ENCODE measurements at places on chromosomes 12 and 14.

- DNase-seq = no peak
Measured at GRCh38 chr14:50599700-50600444, 39.9 kb downstream of the ATL1 start.

DNA sequence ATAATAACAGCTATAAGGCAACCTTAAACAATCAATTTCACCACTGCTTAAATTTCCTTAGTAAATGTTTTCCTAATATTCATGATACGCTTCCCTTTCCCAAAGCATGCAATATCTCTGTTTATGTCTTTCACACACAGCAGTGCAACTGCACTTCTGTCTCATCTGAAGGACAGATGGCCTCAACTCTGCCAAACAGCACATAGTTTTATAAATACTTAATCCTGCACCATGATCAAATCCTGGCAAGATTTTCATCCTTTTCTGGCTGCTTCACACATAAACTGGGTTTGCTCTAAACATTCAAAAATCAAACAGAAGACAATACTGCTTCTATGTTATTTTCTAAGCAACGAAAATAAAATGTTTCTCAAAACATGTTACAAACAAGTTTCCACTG is 266.3 kb downstream of the ITPR2 start:
- no peak for DNase-seq

- DNase-seq = no peak
Measured at GRCh38 chr14:74621556-74621955, 9.5 kb upstream of the LTBP2 start.

GRCh38 chr14:69087061-69087461 is 65.9 kb downstream of the DCAF5 start:
- DNase-seq = no peak

DNA sequence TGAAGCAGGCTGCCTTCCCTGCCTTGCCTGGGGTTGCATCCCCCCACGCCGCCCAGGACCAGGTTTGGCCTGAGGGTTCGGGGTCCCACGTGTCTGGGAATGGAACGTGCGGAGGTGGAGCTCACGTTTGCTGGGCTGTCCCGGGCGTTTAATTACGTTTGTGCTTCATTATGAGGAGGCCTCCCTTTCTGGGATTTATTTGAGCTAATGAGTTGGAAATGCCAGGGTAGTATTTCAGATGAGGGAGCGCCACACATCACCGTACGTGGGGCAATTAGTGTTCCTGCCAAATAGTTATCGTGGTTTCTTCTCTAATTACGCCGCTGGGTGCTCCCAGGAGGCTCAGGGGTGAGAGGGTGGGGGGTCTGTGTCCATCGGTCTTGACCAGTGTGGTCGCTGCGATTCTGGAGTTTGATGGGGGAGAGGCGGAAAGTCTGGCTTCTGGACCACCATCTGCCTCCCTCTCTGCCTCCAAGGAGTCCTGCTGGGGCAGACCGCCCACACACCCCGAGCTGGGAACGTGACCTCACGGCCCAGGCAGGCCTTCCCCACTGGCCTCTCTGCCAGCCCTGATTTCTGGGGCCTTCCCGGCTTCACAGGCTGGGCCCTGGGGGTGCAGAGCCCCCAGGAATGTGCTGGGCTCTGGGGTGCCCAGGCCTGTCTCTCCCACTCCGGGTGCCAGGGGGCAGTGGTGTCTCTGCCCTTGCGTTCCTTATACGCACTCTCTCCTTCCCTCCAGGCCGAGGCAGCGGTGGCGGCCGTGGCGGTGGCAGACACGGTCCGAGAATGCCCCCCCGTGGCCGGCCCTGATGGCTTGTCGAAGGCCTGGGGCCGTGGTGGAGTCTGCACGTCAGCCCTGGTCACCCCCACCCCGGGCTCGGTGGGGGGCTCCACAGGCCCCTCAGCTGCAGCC is 18.9 kb downstream of the KIF26A start:
- no peak for DNase-seq

DNA sequence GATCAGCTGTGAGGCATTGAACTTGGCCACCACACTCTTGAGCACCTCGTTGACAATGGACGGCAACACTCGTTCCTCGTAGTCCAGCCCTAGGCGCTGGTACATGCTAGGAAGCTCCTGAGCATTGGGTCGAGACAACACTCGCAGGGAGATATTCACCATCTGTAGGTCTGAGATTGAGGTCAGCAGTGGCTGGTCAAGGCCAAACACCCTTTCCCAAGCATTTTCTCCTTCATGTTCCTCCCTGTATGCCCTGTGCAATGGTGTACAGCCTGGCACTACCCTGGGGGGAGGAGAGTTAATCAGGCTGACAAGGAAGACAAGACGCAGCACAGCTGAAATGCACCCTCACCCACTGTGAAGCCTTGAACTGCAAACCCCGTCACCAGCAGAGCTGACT is 2.0 kb downstream of the PHB2 start:
- no peak for DNase-seq

GRCh38 chr14:100528962-100529560 is 58.2 kb downstream of the BEGAIN start:
- DNase-seq = no peak

- DNase-seq = no peak
Measured at GRCh38 chr14:77139540-77140358, 1.8 kb downstream of the ZDHHC22 start.

DNA sequence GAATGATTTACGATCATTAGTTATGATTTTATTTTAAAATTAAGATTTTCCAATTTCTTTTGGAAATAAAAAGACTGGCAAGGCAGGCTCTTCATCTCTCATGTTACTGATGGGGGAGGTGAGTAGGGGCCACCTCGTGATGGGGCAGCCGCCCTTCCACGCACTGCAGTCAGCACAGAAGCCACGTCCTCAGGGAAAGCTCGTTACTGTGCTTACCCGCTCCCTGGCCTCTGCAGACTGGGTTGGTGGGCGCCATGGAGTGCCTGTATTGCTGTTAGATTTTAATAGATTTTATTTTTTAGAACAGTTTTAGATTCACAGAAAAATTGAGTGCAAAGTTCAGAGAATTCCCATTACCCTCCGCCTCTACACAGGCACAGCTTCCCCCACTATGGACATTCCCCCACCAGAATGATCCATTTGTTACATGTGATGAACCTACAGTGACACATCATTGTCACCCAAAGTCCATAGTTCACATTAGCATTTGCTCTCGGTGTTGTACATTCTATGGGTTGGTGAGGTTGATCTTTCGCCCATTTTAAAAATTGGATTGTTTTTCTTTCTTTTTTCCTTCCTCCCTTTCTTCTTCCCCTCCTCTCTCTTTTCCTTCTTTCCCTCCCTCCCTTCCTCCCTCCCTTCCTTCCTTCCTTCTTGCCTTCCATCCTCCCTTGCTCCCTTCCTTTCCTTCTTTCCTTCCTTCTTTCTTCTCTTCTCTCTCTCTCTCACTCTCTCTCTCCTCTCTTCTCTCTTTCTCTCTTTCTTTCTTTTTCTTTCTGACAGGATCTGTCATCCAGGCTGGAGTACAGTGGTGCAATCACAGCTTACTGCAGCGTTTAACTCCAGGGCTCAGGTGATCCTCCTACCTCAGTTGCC is 30.7 kb downstream of the ADGRD1 start:
- DNase-seq = no peak

- no peak for DNase-seq
Measured at GRCh38 chr14:23168246-23168645, 15.2 kb downstream of the SLC7A8 start.

- no peak for DNase-seq
Measured at GRCh38 chr14:100899884-100900771, 3.4 kb downstream of the RTL1 start.

GRCh38 chr12:28537474-28537873 is 347.2 kb downstream of the CCDC91 start:
- no peak for DNase-seq

- no peak for DNase-seq
Measured at GRCh38 chr12:11697670-11698387, 48.4 kb downstream of the ETV6 start.

- no peak for DNase-seq
Measured at GRCh38 chr14:67602995-67603545, 3.0 kb upstream of the PIGH start.
